HL-60 (cell line): ENCODE measurements at places on chromosomes 1 and 21.

- no peak for DNase-seq
These were observed 6.4 kb downstream of the PPP2R5A start for GRCh38 chr1:212291505-212292134.

DNA sequence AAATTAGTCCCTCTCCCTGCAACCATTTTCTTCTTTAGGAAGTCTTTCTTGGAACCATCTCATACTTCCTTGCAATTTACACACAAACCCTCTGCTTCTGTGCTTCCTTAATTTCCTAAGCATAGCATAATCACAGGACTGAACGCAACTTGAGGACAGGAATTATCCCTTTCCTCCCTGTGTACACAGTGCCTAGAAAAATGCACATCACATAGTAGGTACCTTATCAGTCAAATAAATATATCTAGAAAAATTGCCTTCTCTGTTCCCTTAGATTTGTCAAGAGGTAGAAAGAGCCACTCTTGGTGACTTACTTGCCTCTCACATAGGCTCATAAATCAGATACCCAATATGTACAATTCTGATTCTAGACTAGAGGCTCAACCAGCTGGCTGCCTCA lies 4.9 kb downstream of the ASPM start:
- DNase-seq: no peak

DNA sequence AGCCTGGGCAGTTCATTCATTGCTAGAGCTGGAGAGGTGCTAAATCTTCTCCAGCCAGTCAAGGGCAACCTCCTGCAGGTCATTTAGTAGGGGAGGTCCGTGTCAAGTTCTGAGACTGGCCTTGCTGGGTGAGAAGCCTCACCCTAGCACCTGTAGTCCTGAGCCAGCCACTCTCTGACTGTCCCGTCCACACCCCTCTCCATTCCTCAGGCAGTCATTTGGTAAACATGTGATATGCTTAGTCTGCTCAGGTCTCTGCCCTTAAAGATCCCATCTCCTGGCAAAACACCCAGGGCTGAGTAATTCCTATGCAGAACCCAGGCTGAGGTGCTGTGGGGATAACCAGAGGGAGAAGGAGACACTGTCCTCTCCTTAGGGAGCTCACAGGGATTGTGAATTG lies 13.7 kb upstream of the IGFN1 start:
- DNase-seq: no peak

- DNase-seq: no peak
These were observed 1.9 kb upstream of the KCNA10 start for GRCh38 chr1:110520827-110521226.

GRCh38 chr1:159779403-159779851 lies 1.3 kb upstream of the DUSP23 start:
- no peak for DNase-seq

GRCh38 chr1:87805666-87806378 lies 477.1 kb downstream of the LMO4 start:
- DNase-seq: no peak

DNA sequence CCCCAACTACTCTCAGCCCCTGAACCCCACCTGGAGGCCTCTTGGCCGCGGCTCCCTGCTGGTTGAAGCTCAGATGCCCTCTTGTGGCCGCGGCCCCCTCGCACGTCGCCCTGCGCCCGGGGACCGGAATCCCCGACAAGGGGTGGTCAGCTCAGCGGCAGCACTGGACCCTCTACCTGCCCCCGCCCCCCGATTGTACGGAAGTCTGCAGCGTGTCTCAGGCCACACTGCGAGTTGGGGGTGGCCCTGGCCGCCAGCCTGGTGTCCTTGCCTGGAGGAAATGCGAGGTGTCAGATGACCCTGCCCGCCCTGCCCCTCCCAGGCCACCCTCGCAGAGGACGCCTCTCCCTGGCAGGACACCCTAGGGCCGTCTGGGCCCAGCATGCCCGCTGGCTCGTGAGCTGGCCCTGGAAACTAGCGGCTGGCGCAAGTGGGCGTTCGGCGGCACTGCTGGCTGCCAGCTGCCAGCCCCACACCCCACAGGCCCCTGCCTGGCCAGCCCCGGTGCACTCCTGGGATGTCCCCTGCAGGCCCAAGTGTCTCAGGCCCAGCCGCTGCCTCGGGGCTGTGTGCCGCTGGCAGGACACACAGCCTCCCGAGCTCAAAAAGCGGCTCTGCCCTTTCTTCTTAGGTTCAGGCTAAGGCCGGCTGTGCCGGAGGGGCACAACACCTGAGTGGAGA lies 60.8 kb downstream of the EDN2 start:
- DNase-seq: no peak

DNA sequence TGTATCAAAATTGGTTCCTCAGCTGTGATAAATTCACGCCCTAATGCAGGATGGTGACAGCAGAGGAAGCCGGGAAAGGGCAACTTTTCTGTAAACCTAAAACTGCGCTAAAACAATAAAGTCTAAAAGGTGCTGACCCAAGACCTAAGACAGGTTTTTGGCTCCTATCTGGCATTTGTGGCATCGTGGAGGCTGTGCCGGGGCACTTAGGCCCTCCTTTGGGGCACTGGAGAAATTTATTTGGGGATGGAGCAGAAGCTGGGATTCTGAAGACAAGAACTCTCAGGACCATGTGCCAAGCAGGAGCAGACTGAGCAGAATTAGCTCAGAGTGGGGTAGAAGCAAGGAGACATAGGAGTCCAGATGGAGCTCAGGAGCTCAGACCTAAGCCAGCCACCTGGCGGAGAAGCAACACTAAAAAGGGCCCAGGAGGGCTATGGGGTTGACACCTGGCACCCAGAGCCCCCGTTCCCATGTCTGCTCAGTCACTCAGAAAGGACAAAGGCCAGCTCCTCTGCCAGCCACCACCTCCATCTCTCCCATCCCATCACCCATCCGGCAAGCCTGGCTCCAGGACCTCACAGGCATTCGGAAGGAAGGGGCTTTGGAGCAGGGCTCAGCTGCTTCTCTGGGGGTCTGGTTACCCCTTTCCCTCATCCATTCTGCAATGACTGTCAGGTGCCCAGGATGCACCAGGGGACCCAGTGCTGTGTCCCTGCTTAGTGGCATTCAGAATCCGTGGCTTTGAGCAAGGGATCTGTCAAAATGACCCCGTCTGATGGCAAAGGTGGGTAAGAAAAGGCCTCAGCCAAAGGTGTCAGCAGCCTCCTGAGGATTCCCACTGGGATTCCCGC lies 347.7 kb downstream of the NPHP4 start:
- DNase-seq: no peak

DNA sequence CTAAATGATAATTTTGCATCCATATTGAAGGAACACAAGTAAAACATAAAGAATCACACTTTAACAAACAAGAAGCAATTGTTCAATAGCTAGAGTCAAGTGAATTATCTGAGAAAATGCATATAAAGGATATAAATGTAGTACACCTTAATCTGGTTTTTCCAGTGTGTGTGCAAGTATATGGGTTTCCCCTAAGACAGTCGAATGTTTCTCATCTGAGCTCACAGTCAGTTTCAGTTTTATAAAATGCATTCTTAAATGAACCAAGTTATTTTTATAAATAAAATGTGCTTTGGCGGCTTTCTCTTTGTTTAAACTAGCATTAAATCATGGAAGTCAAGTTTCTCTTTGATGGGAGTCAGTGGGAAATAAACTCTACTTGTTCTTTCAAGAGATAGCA lies 125.9 kb downstream of the PTPRC start:
- DNase-seq: no peak

GRCh38 chr1:223264983-223265908 lies 98.7 kb downstream of the SUSD4 start:
- DNase-seq: no peak

- DNase-seq: no peak
These were observed 6.3 kb upstream of the CRYBG2 start for GRCh38 chr1:26359981-26360806.

DNA sequence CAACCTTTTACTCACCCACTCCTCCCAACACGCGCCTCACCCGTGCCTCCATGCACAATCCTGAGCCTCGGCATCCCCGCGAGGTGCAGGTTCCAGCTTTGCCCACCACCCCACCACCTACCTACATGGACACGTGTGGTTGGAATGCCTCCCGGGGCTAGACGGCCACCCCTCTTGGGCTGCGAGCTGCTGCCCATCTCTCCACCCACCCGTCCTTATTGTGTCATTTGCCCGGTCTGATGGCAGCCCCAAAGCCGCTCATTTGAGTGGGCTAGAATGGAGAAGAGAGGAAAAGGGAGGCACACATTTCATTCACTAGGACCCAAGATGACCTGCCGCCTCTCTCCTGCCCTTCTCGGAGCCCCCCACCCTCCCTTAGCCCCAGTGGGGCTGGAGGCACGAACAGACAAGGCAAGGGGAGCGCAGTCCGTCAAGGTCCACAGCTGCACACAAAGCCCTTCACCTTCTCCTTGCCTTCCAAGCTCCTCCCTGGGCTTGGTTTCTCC lies 785 bp downstream of the ZNF697 start:
- no peak for DNase-seq

- DNase-seq: no peak
These were observed 585 bp upstream of the PLEKHA6 start for GRCh38 chr1:204360314-204360713.
